Uterus (tissue), 4 donors: ENCODE measurements at places on chromosomes 7 and 10.

- no peaks in the 10 kb centered on the region for H3K36me3 ChIP-seq
- no peak for DNase-seq
- no peak overlapping the region for H3K4me3 ChIP-seq
- H3K27ac ChIP-seq, result peak overlapping the region; percentile 88
- H3K27me3 ChIP-seq, result no peaks in the 10 kb centered on the region
- H3K4me1 ChIP-seq, result peaks cover 21% of the 10 kb centered on the region
Observed at GRCh38 chr7:101939136-101939695, 121.8 kb downstream of the CUX1 start.

GRCh38 chr7:92717623-92717992 lies 118.8 kb downstream of the CDK6 start:
- no peaks in the 10 kb centered on the region for H3K4me1 ChIP-seq
- DNase-seq, result no peak
- peak overlapping the region; percentile 93 for H3K27ac ChIP-seq
- peak overlapping the region; percentile 40 for H3K4me3 ChIP-seq

DNA sequence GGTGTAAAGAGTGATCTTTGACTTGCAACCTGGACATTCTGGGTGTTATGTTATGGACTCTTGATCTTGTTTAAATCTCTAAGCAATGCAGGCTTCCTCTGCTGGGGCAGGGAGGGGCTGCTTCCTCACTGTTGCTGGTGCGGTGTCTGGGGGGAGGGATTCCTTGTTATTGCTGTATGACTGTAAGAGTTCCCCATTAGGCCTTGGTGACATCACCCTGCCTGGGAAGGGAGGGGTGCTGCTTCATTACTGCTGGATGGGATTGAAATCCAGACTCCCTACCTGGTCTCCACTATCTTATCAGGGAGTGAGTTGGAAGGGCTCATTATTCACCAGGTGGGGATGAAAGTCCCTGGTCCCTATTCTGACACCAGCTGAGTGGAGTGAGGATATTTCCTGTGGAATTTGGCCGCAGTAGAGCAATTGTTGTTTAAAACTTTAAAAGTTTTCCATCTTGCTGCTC lies 8.8 kb downstream of the OGDH start:
- no peaks in the 10 kb centered on the region for H3K36me3 ChIP-seq
- DNase-seq, result no peak
- no peak overlapping the region for H3K27ac ChIP-seq
- no peaks in the 10 kb centered on the region for H3K4me1 ChIP-seq
- no peaks in the 10 kb centered on the region for H3K27me3 ChIP-seq

- H3K36me3 ChIP-seq, result no peaks in the 10 kb centered on the region
- H3K4me3 ChIP-seq, result no peak overlapping the region
- H3K27me3 ChIP-seq, result no peaks in the 10 kb centered on the region
- no peak overlapping the region for H3K27ac ChIP-seq
Observed at GRCh38 chr10:97243836-97244235, 48.6 kb downstream of the ARHGAP19 start.

- H3K4me1 ChIP-seq, result no peaks in the 10 kb centered on the region
- H3K36me3 ChIP-seq, result no peaks in the 10 kb centered on the region
- H3K27me3 ChIP-seq, result no peaks in the 10 kb centered on the region
- DNase-seq, result no peak
- no peak overlapping the region for H3K27ac ChIP-seq
Observed at GRCh38 chr7:26705567-26705966, 158.8 kb downstream of the SKAP2 start.

GRCh38 chr10:1425879-1426278 lies 311.4 kb downstream of the ADARB2 start:
- no peak overlapping the region for H3K27ac ChIP-seq
- no peaks in the 10 kb centered on the region for H3K36me3 ChIP-seq
- H3K4me1 ChIP-seq, result no peaks in the 10 kb centered on the region
- DNase-seq, result no peak
- no peak overlapping the region for H3K4me3 ChIP-seq
